ENCODE measurements at places on chromosomes 4 and X. TPM values are rescaled to one million over a fixed set of nuclear protein-coding genes. Genes with fewer than 3 reads are reported as not detected.

DNA sequence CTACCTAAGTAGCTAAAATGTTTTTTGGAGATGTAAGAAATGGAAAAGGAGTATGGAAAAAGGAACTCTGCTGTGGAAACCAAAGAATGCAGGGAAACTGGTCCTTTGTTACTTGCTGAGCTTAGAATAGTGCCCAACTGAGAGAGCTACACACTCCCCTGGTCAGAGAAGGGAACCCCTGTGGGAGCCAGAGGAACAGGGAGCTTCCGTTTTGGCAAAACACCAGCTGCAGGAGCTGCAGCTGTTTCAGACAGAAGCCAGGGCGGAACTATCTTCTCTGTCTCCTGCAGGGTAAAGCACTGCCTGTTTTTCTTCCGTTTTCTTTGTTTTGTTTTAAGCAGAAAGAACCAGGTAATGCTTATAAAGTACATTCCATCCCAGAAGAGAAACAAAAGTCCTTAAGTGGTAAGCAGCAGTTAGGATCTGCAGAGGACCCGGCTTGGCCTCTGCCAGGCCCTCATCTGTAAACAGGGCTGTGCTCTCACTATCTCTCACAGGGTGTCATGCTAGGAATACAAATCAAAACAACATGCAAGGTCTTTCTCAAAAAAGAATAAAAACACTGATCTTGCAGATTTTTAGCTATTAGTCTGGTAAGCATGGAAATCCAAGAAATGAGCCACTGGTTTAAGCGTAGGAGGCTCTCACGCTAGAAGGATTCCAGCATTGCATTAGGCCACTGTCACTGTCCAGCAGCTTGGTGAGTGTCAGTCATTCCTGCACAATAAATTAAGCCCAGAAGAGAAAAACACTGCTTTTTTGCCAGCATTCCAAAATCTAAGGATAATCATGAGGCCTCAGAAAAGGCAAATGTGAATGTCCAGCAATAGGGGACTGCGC is 76.1 kb downstream of the CHST7 start:
- H3K27ac ChIP-seq: no peak overlapping the region
- no peaks in the 10 kb centered on the region for H3K27me3 ChIP-seq
- H3K4me1 ChIP-seq: no peaks in the 10 kb centered on the region
- H3K36me3 ChIP-seq: no peaks in the 10 kb centered on the region
- DNase-seq: no peak

DNA sequence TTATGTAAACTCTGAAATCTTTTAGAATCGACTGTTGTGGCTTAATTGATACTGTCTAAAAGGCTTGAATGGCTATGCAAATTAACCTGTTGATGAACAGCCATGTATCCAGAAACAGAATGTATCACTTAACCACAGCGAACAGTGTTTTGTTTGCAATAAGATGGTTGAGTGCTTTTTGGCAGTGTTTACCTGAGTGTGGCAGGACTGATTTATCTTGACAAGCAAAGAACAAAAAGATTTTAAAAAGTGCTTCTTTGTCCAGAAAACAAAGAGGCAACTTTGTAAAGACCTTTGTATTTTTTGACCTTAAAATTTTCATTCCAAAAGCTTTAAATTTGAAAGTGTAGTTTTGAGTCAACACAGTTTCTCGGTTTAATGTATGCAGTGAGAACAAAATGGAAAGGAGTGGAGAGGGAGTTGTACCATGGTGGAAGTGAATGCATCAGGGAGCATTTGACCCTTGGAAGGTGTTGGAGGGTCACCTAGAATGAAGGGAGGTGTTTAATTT is 18.0 kb downstream of the ARHGAP10 start:
- no peaks in the 10 kb centered on the region for H3K4me1 ChIP-seq
- H3K4me3 ChIP-seq: no peak overlapping the region
- H3K27me3 ChIP-seq: no peaks in the 10 kb centered on the region
- DNase-seq: no peak

DNA sequence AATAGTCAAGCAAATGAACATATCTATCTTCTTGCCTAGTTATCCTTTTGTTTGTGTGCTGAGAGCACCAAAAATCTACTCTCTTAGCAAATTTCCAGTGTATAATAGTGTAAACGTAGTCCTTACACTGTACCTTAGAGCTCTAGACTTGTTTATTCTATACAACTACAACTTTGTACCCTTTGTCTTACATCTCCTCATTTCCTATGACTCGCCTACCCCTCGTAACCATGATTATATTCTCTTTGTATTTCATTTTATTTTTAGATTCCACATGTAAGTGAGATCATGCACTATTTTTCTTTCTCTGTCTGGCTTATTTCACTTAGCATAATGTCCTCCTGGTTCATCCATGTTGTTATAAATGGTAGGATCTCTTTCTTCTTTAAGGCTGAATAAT is 37.6 kb downstream of the MAGEB5 start:
- H3K4me3 ChIP-seq: no peak overlapping the region
- H3K27me3 ChIP-seq: no peaks in the 10 kb centered on the region
- no peak overlapping the region for H3K27ac ChIP-seq
- DNase-seq: no peak
- no peaks in the 10 kb centered on the region for H3K4me1 ChIP-seq
- no peaks in the 10 kb centered on the region for H3K36me3 ChIP-seq

GRCh38 chrX:40537310-40537709 is 43.5 kb upstream of the ATP6AP2 start:
- no peaks in the 10 kb centered on the region for H3K27me3 ChIP-seq
- H3K4me1 ChIP-seq: no peaks in the 10 kb centered on the region
- no peak overlapping the region for H3K4me3 ChIP-seq

DNA sequence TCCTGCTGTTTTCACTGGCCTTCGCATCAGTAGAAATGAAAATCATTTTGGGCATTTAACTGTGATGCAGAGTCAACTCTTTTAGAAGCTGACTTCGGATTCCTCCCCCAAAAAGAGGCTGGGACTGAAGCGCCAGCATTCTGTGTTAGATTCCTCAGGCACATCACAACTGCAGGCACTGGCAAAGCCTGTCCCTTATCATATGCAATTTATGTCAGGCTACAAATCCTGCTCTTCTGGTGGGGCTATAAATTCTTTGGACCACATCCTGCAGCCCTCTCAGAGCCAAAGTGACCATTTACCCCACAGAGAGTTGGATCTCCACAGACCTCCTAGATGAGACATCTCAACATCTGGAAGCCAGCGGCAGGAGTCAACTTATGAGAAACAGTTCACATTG is 138.4 kb downstream of the CBR4 start:
- H3K27ac ChIP-seq: no peak overlapping the region
- DNase-seq: no peak
- H3K4me1 ChIP-seq: no peaks in the 10 kb centered on the region

GRCh38 chr4:154984148-154984547 is 203.1 kb downstream of the RBM46 start:
- H3K4me3 ChIP-seq: no peak overlapping the region
- H3K27me3 ChIP-seq: no peaks in the 10 kb centered on the region
- no peaks in the 10 kb centered on the region for H3K36me3 ChIP-seq

- DNase-seq: no peak
- no peaks in the 10 kb centered on the region for H3K4me1 ChIP-seq
- H3K4me3 ChIP-seq: no peak overlapping the region
- peaks cover 53% of the 10 kb centered on the region for H3K36me3 ChIP-seq
Measured at GRCh38 chr4:127888559-127888958, 7.9 kb downstream of the PLK4 start.

Gene PCDH7
- total RNA-seq: 65.9 TPM

Gene SAT1
- total RNA-seq: 821 TPM

Gene MAPK10
- 0.52 TPM for total RNA-seq
